Aorta (tissue), 5 donors: ENCODE measurements at places on chromosomes 12 and 14. TPM values are rescaled to one million over a fixed set of nuclear protein-coding genes. Genes with fewer than 3 reads are reported as not detected.

NYNRIN gene
- 11.2 TPM for total RNA-seq

GYS2 gene
- total RNA-seq: not detected

C12orf54 gene
- total RNA-seq: 0.65 TPM

- no peak for DNase-seq
Observed at GRCh38 chr14:80223696-80224465, 12.6 kb upstream of the DIO2 start.

DNA sequence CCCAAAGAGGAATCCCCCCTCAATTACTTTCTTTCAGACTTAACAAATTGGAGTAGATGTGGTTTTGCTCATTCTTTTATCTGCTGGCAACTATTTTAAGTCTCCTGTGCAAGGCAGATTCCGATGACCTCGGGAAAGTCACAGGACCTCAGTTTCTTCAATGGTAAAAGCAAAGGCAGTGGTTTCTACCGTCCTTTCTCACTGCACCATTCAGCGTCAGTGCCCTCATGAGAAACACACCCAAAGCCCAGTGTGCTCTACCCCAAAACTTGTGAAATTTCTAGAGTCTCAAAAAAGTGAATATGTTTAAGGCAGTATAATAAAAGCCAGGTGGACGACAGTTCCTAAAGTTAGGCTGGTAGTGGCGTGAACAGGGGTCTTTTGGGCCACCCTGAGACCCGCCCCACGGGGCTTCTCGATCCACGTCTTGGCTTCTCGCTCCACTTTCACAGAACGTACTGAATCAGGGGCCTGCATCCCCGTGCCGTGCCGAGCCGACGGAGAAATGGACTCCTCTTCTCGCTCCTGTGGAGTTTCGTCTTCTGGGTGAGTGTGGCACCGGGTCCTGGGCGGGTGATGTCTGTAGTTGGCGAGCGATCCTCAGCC, 1.3 kb upstream of the ARHGAP5 start:
- no peak for DNase-seq

- no peak for DNase-seq
Observed at GRCh38 chr12:124898200-124898922, 16.1 kb downstream of the UBC start.

- DNase-seq: no peak
Observed at GRCh38 chr14:50501642-50502041, 30.7 kb downstream of the MAP4K5 start.

DNA sequence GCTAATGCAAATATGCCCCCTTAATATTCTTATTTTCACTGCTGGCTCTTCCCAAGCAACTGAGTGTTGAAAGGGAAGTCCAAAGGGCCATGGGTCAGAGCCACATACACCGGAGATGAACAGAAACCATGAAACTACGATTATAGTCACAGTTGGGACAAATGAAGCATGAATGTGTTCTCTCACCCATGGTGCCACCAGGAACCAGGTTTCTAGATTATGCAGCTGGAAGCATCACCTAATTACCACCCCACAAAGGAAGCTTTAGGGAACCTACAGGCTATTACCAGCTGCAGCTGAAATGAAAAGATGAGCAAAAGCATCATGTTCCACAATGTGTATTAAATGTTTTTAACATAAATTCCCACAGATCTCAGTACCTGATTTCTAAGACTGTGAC, 15.4 kb downstream of the TMTC1 start:
- DNase-seq: no peak

- DNase-seq: no peak
Observed at GRCh38 chr14:77264466-77265186, 6.4 kb downstream of the NGB start.

- DNase-seq: no peak
Observed at GRCh38 chr12:13851828-13852227, 129.6 kb downstream of the GRIN2B start.

DNA sequence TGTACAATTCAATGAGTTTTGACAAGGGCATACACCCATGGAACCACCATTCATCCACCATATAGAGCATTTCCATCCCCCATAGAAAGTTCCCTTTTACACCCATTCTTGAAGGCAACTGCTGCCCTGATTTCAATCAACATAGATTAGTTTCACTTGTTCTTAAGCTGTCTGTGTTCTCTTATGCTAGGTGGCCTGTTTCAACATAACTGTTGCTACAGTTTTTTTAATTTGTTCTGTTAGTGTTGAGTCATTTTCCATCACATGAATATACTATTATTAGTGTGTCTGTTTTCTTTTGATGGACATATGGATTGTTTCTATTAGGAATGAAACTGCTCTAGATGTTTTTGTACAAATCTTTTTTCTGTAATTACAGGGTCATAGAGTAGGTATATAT, 123.4 kb downstream of the PTPRQ start:
- no peak for DNase-seq

GRCh38 chr14:56581041-56581727, 1.6 kb downstream of the TMEM260 start:
- DNase-seq: no peak

DNA sequence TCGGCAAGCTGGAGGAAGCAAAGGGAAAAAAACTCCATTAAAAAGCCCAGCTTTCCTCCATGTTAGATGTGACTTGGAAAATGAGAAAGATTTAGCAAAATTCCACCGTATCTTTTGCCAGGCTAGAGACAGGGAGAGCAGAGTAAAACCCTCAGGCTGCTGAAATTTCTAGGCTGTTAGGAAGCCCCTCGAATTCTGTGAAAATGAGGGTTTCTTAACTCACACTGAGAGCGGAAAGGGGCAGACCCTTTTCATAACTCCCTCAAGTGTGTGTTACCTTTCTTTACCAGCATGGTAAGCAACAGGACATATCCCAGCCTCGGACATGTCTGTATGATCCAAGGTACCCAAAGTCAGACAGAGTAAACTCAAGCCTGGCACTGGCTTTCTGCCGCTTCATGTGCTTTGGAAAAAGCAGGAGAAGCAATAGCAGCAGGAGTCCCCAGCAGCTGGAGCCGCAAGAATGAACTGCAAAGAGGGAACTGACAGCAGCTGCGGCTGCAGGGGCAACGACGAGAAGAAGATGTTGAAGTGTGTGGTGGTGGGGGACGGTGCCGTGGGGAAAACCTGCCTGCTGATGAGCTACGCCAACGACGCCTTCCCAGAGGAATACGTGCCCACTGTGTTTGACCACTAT, at the start of gene RHOJ:
Gene RHOJ (plus strand): TSS at position 37 of the 637 bp plus-strand sequence. CDS start 427 bp downstream, at position 464.
- DNase-seq: peak; percentile 75

- peak; percentile 69 for DNase-seq
Observed at GRCh38 chr14:73753124-73753886, 39.1 kb upstream of the PNMA1 start.

DNA sequence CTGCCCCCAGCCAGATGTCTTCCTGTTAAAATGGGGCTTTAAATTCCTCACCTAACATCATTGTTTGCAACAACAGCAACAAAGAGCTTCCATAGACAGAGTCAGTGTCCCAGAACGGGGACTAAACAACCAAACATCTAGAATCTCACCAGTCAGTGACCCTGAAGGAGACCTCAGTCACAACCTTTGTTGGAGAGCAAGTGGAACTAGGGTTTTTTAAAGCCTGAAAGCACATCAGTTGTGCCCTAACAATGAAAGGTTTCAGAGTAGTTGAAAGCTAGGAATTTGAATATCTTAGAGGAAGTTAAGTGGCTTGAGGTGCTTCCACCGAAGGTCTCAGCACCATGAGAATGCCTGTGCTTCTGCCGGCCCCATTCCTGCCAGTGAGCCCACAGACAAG, 5.0 kb upstream of the ALDH2 start:
- no peak for DNase-seq

DNA sequence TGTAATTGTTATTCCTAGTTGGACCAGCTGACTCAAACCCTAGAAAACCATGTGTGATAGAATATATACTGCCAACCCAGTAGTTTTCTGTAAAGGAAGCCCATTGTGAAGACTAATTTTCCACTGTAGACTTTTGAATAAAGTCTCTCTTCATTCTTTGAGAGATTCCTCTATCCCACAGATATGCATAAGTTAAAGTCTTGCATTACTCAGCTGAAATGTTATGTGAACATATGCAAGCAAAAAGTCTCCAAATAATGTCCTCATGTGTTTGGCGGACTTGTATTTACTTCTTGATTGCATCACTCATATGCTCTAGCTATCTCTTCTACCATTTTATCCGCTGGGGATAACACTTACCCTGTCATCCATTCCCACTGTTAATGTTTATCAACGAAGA, 35.1 kb upstream of the OTOGL start:
- DNase-seq: no peak

DNA sequence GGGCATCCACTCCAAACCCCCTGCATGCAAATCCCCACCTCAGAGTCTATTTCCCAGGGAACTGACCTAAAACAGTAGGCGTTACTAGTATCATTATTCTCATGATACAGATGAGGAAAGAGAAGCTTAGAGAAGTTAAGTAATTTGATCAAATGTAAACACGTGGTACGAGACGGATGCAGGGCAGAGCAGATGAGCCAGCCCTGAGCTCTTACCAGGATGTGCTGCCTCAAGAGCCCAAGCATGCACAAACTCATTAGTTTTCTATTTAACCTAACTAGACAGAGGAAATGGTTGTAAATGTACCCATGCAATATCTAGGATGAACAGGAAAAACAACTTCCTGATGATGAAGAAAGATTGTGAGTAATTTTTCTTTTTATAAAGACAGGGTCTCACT, 173.3 kb upstream of the RASSF8 start:
- DNase-seq: no peak

- no peak for DNase-seq
Observed at GRCh38 chr14:90677484-90678050, 138.7 kb downstream of the TTC7B start.

DNA sequence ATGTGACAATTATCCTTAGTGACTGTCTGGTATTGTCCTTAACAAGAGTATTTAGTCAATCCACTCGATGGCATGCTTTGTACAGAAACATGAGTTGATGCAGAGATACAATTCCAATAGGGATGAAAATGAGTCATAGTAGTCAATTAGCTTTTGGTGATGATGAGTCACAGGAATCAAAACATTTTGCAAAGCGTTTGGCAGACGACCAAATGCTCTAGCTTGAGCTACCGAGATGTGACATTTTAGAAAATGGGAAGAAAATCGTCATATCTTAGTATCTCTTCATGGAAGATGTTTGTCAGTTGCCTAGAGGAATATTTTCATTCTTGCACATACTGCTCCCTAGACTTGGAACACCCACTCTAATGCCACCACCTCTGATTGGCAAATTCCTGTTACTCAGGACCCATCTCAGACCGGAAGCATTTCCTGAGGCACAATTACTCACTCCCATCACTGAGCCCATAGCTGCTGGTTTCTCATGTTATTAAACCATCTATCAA, 95.0 kb downstream of the LMNTD1 start:
- DNase-seq: no peak

DNA sequence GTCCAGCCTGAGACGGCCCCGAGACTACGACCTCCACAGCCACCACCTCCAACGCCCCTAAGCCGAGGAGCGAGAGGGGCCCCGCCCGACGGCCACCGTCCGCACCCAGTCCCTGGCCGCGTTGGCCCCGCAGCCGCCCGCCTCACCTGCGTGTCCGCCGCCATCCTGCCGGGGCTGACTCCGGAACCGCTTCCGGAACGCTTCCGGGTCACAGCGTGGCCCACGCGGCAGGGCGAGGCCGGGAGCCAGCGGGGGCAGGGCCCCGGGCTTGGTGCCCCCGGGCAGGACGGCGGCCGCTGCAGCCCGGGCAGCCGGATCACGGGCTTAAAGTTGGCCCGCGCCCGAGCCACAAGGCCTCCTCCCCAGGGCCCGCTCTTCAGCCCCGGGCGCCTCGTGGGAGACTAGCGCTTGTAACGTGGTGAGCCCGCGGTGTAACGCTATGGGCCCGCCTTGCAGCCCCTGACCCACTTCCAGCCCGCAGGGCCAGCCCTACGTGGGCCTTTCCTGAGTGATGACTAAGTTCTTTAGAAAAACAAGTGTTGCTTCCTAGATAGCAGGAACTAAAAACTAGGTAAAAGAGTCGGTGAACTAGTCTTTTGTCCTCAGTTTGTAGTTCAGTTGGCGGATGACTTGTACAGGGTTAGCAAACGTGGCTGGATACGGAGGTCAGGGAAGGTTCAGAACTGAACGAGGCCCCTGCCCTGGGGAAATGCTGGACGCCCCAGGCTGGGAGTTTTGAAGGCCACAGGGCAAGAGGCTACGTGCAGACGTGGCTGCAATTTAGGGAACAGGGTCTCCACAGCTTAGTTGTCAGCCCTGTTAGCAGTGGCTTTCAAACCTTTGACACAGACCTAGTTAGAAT, at the start of gene GCN1:
Gene GCN1 (minus strand): TSS at position 182 of the 862 bp plus-strand sequence. CDS start 18 bp downstream, at position 164.
- peak; percentile 96 for DNase-seq

- DNase-seq: no peak
Observed at GRCh38 chr12:76896274-76896673, 17.5 kb upstream of the CSRP2 start.

- no peak for DNase-seq
Observed at GRCh38 chr14:96082420-96083300, 43.5 kb downstream of the C14orf132 start.

- no peak for DNase-seq
Observed at GRCh38 chr12:30696103-30696408, 387 bp upstream of the IPO8 start.
